BE2C (cell line): ENCODE measurements at places on chromosomes 3 and 15.
A peak's percentile ranks its signal among the peaks of the same experiment; 100 is the strongest.

- DNase-seq, result no peak
Observed at GRCh38 chr3:177589911-177590381, 392.7 kb upstream of the TBL1XR1 start.

DNA sequence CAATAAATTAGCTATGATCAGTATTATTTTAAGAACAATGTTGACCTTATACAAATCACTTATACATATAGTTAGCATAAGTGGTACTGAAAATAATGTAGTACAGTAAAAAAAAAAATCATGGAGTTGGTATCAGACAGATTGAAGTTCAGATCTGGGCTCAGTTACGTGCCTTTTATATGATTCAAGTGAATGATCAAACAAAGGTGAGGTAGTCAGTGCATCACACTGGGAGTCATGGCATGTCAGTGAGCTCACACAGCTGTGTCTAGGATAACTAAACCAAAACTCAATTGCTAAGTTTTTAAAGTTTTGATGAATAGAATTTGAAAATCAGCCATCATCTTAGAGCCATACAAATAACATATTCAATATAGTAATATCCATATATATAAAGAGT lies 11.2 kb upstream of the CCR8 start:
- DNase-seq, result no peak

GRCh38 chr15:74193299-74193718 lies 9.3 kb downstream of the STRA6 start:
- peak; percentile 84 for DNase-seq

- no peak for DNase-seq
Observed at GRCh38 chr3:143207338-143207961, 87.9 kb downstream of the CHST2 start.

DNA sequence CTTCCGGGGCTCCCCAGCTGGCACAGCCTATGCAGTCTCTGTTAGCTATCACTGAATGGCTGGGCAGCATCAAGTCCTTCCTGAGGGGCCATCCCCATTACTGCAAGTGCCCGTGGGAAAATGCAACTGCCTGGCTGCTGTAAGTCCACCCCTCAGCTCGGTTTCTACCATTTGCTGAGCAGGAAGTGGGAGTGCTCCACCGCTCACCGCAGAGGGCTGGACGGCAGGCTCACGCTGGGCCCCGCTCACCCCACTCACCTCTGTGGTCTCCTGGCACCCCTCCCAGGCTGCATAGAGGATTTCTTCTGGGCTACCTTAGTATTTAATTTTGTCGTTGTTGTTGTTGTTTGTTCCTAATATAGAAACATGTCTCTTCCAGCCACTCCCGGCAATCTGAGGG lies 270.2 kb downstream of the PLCL2 start:
- no peak for DNase-seq

DNA sequence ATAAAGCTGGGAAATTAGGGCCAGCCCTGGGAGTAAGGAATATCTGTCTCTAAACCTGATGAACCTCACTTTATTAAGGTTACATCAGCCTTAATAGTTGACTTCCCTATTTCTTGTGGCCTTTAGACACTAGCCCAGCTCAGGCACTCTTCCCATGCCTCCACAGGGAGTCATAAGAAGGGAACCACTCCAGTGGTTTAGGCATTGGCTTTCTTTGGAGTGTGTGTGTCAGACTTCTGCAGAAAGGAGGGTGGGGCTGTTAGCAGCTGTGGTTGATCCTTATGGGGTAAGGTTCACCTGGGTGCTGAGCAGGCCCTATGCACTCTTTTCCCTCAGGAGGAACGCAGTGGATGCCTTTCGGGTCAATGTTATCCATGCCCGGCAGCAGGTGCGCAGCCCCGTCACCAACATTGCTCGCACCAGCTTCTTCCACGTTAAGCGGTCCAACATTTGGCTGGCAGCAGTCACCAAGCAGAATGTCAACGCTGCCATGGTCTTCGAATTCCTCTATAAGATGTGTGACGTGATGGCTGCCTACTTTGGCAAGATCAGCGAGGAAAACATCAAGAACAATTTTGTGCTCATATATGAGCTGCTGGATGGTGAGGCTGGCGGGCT lies 4.0 kb downstream of the AP2M1 start:
- no peak for DNase-seq

GRCh38 chr3:49900491-49901153 lies 3.1 kb downstream of the MST1R start:
- DNase-seq, result no peak

DNA sequence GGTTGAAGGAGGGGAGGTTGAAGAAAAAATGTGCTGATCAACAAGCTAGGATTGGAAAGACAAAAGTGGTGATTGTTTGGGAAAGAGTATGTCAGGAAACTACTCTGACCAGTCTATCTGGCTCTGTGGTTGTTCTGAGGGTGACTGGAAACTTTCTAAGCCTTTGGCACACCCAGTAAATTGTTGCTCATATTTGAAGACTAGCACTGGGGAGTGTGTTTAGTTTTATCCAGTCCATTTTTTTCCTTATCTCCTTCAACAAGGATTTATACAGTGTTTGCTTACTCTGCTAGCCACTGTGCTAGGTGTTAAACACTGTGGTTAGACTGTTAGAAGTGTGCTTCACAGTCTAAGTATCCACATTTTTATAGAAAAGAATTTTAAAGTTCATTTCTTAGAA lies 28.8 kb downstream of the PPM1L start:
- DNase-seq, result no peak

DNA sequence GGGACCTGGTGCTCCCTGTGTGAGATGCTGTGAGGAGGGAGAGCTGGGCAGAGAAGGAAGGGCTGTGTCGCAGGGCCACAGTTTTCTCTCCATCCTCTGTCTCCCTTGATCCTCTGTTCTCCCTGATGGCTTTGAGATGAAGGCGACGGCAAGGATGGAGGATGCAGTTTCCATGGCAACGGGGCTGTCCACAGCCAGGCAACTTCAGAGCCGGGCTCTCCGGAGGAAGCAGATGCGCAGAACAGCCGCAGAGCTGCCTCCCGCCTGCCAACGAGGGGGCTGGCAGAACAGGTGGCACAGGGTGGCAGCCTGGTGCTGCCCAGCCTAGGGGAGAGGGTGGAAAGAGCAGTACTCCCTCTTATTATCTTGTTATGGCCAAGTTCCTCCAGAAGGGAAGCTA lies 9.9 kb upstream of the GRM2 start:
- DNase-seq, result no peak

GRCh38 chr3:140545756-140546155 lies 132.1 kb upstream of the TRIM42 start:
- DNase-seq, result no peak

- DNase-seq, result no peak
Observed at GRCh38 chr3:171385086-171385485, 75.1 kb downstream of the TNIK start.

- no peak for DNase-seq
Observed at GRCh38 chr3:15803921-15804320, 6.1 kb upstream of the ANKRD28 start.

DNA sequence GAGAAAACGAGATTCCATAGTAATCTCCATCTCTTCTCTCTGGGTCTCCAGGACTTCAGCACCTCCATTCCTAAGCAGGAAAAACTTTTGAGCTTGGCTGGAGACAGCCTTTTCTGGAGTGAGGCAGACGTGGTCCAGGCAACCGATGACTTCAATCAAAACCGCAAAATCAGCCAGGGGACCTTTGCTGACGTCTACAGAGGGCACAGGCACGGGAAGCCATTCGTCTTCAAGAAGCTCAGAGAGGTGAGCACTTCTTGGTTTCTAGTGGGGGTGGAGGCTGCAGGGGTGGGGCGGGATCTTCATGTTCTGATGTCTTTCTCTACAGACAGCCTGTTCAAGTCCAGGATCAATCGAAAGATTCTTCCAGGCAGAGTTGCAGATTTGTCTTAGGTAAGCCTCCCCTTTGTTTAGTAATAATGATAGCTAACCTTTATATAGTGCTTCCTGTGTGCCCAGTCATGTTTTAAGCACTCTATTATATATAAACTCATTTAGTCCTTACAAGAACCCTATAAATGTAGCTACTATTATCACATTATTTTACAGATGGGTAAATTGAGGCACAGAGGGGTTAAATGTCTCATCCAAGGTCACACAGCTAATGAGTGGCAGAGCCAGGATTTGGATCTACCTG lies 35.0 kb upstream of the TATDN2 start:
- no peak for DNase-seq

GRCh38 chr15:52295421-52296001 lies at the start of gene MYO5C:
TSS of gene MYO5C (minus strand) at chr15:52295804. CDS start at chr15:52295636, 168 bp downstream.
- peak; percentile 70 for DNase-seq

DNA sequence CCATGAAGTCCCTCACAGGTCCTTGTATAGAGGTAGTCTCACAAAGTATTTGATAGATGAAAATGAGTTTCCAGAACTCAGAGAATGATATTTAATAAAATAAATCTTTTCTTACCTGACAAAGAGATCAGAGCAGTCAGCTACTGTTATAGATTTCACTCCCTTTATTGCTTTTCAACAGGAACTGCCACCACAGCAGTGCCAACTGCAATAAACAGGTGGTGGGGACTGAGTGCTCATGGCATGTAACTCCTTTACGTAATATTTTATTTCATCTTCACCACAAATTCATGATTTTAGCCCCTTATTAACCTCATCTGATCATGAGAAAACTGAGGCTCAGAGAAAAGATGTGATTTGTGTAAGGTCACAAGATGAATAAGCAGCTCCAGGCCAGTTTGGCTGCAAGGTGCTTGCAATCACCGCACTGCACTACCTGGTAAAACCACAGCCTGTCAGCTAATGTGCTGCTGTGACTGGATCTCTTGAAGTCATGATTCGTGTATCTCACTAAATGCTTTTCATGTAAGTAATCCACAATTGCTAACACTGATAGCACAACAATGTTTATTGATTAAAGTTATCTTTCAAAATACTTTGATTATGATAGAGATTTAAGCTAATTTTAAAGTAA lies 78.8 kb downstream of the WNT5A start:
- DNase-seq, result no peak

GRCh38 chr15:55279746-55280351 lies 9.8 kb downstream of the RAB27A start:
- no peak for DNase-seq
